ENCODE measurements at places on chromosomes 12 and 14.

DNA sequence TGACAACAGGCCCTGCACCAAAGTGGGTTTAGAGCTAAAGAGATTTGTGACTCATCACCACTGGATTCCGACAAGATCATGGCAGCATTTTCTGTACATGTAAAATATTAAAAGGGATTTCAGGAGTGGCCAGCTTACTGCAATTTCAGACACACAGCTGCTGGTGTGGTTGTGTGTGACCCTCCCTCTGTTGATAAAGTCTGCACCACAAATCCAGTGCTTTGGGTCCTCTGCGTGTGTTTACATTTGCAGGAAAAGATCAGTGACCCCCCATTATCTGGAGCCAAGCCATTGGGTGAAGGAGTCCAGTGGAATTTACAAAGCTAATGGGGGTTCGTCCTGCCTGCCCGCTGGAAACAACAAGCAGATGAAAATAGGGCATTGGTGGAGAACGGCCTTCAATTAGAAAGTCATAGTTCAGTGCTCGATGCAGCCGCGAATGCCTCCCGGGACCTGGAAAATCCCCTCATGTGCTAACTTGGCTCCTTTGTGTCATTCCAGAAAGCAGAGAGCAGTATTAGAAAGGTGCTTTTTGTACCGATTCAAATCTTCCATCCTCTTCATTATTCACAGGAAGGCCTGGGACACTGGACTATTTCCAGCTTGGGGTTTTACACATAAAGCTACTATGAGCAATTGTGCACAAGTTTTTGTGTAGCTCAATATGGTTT is 188.5 kb upstream of the TMEM132C start:
- DNase-seq = no peak

DNA sequence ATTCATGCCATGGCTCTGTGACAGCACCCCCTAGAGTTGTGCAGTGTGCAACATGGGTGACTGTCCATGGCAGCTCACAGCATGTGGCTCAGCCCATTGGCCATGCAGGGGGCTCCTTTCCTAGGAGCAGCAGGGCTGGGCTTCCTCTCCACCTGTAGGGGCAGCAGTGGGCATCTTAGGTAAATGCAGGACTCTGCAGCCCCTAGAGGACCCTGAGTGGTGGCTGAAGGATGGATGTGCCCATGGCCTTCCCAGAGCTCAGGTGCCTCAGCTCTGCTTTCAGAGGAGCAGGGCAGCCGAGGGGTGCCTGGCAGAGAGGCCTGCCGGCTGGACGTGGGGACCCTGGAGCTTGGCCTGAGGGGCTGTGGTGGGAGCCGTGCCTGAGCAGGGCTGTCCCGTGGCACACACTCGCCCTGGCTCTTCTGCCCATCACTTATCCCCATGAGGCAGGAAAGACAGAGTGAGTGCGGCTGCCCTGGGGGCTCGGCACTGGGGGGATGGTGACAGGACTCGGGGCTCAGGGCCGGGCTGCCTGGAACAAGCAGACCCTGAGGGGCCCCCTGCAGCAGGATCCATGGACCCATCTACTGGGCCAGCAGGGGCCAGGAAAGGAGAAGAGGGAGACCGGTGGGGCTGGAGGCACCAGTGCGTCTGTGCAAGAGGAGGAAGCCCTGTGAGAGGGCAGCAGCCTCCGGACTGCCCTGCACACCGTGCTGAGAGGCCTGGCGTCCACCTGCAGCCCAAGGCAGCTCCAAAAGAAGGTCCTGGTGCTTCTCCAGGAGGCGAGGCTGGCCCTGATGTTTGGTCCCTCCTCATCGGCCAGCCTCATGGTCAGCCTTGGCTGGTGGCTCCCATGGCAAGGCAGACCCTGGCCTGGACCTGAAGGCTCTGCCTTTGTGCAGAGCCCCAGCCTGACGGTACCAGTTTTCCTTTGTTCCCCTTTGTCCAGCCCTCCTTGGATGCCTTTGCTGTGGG is 7.6 kb downstream of the ADSS1 start:
- no peak for DNase-seq

DNA sequence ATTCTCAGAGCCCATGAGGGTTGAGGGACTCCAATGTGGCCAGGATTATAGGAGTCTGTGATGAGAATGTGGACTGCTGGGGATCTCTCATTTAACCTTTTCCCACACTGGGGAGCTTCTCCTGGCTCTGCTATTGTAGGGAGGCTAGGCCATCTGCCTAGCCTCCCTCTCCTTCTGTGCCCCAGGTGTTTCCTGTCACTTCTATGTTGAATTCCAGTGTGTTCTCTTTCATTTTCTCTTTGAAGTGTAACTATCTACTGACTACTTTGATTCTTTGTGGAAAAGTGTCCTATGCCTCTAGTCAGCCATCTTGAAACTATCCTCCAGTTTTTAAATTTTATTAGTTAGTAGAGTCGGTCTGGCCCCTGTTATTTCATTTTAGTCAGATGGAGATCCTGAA is 53.4 kb upstream of the ABCD2 start:
- DNase-seq = no peak

DNA sequence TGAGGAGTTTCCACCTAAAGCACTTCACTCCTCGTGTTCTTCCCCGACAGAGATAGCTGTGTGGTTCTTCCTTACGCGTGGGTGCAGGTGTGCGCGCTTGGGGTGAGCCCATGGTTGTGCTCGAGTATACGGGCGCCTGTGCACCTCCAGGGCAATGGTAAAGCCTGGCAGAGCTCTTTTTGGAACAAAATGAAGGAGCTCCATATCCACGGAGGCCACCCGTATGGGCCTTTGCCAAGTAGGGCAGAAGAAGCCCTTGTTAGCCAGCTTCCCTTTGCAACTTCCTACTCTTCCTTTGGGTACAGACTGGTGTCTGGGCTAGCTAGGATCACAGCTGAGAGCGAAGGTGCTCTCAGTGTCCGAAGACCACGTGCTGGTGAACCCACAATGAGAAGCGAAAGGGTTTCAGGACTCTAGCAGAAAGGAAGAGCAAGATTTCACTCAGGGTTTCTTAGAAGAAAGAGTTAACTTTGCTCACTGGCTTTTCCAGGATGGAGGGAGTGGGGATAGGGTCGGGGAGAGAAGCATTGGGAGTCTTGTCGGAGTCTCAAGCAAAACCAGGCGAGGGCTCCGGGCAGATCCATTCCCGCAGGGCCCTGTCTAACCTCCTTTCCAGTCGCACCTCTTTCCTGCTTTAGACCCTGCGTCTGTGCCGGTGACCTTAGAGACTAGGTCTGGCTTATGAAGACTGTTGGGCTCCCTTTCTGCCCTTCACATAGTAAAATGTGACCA is 960 bp upstream of the LRFN5 start:
- no peak for DNase-seq

DNA sequence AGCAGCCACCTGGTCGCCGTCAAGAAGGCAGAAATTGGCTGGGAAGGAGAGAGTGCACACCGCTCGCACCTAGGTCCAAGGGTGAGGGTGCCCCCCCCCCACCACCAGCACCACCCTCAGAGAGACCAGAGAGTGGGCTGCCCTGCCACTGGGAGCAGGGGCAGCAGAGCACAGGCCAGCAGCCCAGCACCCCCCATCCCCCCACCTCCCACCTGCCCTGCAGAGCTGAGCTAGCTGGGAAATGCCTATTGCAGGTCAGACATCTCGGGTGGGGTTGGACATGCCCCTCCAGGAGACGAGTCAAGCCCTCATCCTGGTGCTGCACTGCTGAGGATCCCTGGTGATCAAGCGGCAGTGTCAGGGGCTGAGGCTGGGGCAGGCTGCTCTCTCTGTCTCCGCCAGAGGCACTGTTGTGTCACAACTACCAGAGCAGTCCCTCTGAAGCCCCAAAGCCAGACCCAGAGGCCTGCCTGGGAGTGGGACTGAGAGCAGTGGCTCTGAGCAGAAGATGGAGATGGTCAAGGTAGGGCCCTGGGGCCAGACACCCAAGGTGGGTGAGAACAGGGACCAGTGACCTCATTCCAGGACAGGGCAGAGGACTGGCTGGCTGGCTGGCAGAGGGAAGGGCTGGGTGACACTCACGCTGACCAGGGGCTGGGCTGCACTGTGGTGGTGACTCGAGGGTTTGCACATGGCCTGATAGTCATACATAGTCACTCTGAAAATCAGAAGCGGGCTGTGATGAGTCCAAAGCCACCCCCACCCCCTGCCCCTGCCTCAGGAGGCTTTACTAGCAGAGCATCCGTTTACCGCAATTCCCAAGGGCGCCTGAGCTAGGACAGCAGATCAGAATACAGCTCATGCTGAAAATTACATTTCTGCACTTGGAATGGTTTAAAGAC is 19.7 kb upstream of the LRTM2 start:
- DNase-seq = no peak

Measured in activated T-cell treated with anti-CD3 and anti-CD28 coated beads for 48 hours (primary cell).